ENCODE measurements at places on chromosomes 6 and 20.
A peak's percentile ranks its signal among the peaks of the same experiment; 100 is the strongest.

DNA sequence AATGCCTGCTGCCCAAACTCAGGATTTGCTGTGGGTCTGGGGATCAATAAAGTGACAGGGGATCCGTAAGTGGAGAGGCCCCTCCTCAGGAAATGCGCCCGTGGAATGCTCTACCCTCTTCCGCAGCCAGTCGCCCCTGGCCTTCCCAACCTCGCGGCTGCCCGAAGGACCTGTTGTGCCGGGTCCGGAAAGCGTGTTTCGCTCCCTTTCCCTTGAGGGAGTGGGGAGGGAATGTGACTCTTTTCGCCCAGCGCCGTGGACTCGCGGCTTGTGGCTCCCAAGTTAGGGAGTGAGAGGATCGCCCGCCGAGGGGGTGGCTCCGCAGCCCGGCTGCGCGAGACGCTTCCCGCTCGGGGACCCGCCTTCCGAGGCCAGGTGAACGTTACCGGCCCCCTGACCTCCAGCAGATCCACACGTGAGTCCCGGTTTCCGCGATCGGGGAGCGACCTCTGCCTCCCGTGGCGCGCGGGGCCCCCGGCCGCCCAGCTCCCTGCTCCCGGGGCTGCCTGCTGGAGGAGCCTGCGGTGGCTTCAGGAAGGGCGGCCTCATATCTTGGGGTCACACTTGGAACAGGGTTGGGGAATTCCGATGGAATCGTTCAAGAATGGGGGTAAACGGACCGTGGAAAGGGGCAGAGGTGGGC, 666 bp downstream of the TPD52L1 start:
- peak; percentile 36 for DNase-seq

- no peak for DNase-seq
These were observed 1343.3 kb upstream of the GJE1 start for GRCh38 chr6:140789466-140789865.

GRCh38 chr6:25414168-25414567, 135.0 kb downstream of the CARMIL1 start:
- DNase-seq: peak; percentile 20

- peak; percentile 81 for DNase-seq
These were observed 118.3 kb downstream of the KIF13A start for GRCh38 chr6:17869010-17869752.

DNA sequence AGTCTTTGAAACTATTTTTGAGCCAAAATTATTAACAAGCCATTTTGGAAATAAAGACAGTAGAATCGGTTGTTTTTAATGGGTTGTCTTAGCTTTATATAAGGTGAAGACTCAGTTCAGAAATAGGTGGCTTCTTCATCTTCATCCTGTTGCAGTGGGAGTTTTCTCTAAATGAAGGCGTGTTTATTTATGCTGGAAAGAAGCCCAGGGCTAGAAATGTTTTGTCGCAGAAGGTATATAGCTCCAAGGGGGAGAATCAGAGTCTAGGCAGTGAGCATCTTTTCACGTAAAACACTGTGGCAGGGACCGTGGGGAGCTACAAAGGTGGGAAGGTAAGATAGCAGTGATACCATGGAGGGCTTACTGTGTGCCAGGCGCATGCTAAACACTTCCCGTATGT, 34.3 kb downstream of the FARS2 start:
- DNase-seq: no peak

DNA sequence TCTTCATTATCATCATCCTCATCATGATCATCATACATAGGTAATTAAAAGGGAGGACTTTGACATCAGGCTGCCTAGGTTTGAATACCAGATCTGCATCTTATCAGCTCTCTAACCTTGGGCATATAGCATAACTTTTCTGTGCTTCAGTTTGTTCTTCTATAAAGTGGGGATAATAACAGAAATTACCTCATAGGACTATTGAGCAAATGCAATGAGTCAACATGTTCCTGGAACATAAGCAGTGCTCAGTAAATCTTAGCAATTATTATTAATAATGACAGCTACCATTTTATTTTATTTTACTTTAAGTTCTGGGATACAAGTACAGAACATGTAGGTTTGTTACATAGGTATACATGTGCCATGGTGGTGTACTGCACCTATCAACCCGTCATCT, 7.2 kb downstream of the C20orf202 start:
- DNase-seq: no peak

DNA sequence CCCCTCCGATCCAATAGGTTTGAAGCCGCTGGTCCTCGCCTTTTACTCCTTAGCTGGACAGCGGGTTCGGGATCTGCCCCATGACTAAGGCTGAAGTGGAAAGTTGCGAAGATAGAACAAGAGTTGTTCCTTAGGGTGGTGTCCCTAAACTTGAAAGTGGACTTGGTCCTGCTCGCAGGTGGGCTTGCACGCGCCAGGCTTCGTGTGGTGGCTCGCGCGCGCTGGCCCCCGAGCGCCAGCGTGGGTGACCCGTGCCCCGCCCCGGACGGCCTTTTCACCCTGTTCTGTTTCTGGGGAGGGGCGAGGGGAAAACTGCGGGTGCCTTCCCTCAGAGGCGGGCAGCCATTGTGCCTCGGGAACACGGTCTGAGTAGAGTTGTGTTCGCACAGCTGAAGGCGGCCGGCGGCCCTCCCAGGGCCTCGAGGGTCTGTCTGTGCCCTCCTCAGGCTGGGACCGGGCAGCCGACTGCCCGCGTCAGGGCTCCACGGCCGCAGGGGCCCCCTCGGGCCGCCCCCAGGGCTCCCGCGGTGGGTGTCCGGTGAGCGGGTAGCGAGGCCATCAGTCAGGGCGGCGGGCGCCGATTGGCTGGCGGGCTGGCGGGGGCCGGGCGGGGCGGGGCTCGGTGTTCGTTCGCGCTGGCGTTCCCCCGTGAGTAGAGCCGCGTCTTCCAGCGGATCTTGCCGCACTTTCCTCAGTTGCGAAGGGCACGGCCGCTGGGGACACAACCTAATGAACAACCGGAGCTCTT, 33.0 kb downstream of the RREB1 start:
- peak; percentile 84 for DNase-seq

- peak; percentile 52 for DNase-seq
These were observed 97.7 kb downstream of the KCNB1 start for GRCh38 chr20:49384437-49385434.

DNA sequence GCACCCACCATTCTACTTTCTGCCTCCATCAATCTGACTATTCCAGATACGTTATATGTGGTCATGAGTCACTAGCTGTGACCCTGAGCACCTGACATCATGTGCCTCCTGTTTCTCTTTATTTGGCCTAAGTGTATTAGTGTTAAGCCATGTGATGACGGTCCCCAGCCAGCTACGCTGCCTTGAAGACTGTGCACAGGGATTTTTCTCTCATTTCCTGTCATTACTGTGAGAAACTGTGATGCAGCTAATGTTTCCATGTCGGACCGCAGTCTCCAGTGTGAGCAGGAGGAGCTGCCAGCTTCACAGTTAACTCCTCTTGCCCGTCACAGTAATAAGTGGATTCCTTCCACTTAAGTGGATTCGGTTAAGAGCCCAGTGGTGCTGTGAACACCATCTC, 9.9 kb upstream of the SPATS1 start:
- peak; percentile 28 for DNase-seq

DNA sequence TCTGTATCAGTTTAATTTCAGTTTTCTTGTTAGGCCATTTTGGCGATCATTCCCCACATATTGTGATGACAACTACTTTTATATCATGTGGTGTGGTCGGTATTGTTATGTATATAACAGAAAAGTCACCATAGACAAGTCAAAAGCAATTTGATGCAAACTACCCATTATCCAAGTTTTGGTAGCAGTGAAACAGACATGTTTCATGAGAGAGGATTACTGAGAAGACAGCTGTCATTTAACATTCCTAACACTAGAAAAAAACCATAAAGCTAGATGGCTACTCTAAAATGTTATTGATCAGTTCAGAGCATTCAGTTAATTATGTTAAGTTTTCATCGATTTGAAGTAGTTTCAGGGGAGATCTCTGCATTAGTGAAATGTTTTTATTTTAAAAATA, 462.1 kb upstream of the SOX4 start:
- DNase-seq: no peak

DNA sequence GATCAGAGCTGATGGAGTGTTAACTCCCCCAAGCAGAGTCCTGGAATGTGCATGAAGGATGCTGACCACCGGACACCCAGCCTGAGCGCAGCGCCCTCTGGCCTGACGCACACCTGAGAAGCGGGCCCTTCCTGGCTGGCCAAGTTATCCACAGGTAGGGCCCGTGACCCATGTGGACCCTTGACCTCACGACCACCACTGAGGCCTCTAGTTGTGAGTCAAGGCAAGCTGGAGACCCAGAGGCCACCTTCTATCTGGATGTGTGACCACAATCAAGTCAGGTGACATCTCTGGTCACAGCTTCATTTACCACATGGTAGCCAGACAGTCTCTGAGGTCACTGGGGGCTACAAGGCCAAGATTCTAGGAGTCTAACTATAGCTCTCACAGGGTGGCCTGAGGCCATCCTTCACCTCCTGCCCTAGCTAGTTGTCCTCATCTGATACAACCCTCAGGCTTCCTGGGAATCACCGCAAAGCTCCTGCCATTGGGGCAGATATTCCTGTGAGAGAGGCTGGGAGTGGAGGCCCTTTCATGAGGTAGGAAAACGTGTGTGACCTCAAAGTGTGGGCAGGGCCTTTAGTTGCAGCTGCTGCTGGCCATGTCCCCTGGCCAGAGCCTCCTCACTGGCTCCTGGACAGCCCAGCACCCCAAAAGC, 53.1 kb downstream of the DSTN start:
- DNase-seq: no peak

DNA sequence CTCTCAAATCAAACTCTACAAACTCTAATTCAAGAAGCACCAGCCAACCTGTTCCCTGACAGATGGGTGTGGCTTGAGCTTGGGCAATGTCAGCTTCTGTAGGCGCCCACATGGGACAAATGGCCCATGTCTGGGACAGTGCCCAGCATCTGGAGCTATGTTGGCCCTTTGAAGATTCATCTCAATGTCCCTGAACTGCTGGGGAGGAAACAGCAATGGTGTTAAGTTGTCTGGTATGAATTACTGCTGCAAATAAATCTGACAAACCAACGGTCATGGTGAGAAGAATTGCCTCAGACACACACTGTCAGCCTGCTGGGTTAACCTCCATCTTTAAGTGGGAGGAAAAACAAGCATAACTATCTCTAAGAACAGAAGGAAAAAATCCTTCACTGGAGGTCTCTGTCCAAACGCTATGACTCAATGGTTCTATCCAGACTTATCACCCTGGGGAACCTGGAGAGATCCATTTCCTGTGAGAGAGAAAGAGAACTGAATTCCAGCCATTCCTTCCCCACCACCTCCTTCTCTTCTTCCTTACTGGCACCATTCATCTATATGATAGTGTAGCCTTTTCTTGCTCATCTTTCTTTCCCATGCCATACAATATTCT, 274.9 kb downstream of the CDH26 start:
- DNase-seq: peak; percentile 36

DNA sequence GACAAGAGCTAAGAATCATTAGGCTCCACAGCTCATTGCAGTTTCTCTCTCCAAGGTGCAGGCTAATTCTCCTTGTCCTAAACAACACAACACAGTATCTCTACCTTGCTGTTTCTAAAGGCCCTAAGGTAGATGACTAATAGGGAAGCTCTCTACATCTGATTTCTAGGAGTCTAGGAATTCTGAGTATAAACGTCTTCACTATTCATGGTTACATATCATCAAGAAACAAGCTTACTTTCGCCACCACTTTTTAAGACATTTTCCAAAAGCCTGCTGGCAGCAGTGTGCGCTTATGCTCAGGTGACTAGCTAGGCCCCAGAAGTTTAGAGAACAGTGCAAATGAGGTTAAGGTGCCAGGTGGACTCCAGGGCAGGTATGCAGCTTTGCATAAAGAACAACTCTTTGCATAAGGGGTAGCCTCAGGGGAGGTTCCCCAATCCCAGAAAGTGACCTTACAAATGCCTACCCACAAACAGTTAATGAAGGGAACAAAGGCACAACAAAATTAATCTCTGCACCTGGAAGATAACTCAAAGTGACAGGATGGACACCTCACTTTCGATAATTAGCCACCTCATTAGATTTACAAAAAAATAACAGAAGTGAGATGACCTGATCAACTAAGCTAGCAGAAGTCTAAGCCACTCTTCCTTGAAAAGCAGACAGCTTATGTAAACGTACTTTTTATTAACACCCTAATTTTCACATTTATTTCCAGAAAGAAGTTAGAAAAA, 20.1 kb downstream of the B4GALT5 start:
- DNase-seq: no peak
